Adrenal gland (tissue), 19 donors: ENCODE measurements at places on chromosomes 3 and 15. TPM values are rescaled to one million over a fixed set of nuclear protein-coding genes. Genes with fewer than 3 reads are reported as not detected.

DNA sequence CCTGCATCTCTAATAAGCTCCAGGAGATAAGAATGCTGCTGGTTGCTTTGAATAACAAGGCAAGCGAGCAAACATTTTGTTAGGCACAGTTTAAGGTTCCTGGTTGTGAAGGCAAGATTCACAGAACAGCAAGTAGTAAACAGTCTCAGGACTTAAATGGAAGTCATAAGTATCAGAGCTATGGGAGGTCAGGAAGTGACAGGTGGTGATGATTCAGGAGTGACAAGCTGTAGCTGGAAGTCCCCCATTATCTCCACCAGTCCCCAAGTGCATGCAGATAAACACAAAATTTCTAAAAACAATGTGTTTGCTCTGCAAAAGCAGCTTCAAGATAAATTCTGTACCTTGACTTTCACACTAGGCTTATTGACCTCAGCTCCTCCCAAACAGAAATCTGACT lies 3.3 kb downstream of the FETUB start:
- DNase-seq = no peak

DNA sequence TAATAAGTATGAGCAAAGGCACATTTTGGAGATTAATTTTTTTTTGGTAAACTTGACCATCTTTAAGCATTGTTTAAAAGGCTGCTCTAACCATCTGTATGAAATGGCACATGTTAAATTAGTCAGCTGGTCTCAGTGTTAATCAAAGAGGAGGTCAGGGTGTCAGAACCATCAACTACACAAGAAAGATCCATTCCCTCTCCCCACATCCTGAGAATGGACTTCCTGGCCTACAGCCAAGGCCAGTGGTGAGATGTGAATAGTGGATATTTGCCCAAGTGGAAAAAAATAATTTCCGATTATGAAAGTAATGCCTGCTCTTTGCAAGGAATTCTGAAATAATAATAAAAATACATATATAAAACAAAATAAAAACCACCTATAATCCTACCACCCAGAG lies 641.7 kb downstream of the NR2F2 start:
- no peak for DNase-seq

The NKTR gene
- 21.1 TPM for total RNA-seq

GRCh38 chr3:29137601-29138000 lies 143.3 kb upstream of the RBMS3 start:
- DNase-seq = no peak

- peak; percentile 53 for DNase-seq
These were observed 65.1 kb upstream of the KLF13 start for GRCh38 chr15:31261266-31262142.

DNA sequence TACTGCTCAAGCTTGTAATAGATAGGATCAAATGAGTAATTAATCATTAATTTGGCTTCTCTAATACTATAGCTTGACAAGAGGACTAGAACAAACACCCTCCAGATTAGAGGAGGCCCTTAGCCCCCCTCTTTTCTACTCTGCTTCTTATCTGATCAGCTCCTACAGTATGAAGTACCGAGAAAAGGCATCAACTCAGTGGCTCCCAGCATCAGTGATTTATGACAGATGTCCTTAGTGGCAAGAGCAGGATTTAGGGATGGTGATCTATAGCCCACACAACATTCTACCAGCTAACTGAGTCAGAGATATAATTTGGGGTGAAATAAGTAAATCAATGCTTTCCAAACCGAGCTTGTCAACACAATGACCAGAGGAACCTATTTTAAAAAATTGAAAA lies 541.1 kb downstream of the NLGN1 start:
- DNase-seq = no peak

- no peak for DNase-seq
These were observed 54.0 kb downstream of the OTOL1 start for GRCh38 chr3:161550491-161551195.

DNA sequence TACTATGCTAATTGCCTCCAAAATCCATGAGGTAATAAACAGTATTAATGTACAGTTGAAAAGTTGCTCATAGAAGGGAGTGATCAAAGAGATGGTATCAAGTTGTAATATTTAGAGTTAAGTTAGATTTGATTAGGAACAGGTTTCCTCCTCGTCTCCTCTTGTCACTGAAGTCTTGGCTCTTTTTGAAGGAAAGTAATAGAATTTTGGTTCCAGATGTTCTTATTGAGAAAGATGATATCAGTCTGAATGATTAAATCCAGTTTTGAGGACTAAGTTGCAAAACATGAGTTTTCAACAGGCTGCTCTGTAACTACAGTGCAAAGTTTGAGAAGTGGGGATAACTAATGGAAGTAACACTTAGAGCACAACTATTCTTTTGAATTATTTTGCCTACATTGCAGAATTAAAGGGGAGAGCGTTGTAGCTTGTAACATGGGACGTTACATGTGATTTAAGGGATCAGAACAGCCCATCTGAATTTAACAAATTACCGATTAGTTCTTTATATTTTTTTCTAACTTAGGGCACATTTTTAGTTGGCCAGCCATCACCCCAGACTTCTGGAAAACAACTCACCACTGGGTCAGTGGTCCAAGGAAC lies 48.3 kb downstream of the MAP6D1 start:
- no peak for DNase-seq

GRCh38 chr3:12734960-12735359 lies 24.1 kb downstream of the TMEM40 start:
- no peak for DNase-seq

The UROC1 gene
- total RNA-seq = not detected

GRCh38 chr15:23687143-23687470 lies at the start of gene NDN:
TSS of gene NDN (minus strand) at chr15:23687305. CDS start at chr15:23687217, 88 bp downstream.
- DNase-seq = peak; percentile 48

GRCh38 chr3:128385080-128385832 lies 81.4 kb downstream of the DNAJB8 start:
- DNase-seq = peak; percentile 66

- DNase-seq = no peak
These were observed 29.4 kb upstream of the AP4E1 start for GRCh38 chr15:50879016-50879617.

- peak; percentile 10 for DNase-seq
These were observed 163.9 kb downstream of the WNT7A start for GRCh38 chr3:13715961-13716360.

DNA sequence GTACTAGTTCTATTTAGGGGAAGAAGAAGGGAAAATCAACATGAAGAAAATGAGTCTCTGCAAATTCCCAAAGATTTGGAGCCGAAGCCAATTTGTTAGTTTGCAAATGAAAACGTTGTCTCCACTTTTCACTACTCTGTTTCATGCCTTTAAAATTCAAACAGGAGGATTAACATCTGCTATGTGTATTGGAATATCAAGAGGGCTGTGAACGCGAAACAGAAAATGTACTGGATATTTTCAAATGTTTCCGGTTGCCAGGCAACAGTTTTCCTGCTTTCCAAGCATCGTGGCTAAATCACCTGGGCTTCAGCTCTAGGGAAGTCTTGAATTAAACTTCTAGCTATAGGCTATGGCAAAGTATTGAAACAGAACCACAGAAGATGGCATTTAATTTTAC lies 172.8 kb downstream of the KCNMB2 start:
- DNase-seq = no peak

The PCSK6 gene
- total RNA-seq = 6.5 TPM

The MEIS2 gene
- total RNA-seq = 65.1 TPM

DNA sequence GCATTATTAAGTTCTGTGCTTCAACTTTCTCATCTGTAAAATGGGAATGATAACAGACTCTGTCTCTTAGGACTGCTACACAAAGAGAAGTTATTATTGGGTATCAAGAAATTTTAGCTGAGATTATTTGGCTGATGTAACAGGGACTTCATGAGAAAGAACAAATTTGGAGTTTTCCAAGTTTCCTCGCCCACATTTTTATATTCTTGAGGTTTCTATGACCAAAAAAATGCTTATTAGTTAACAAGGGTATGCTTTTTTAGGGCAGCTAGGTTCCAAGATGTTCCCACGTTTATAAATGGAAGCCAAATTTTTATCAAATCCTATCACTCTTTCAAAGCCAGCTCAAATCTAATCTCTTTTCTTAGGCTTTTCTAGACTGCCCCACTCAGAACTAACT lies 50.6 kb upstream of the C3orf80 start:
- DNase-seq = no peak

DNA sequence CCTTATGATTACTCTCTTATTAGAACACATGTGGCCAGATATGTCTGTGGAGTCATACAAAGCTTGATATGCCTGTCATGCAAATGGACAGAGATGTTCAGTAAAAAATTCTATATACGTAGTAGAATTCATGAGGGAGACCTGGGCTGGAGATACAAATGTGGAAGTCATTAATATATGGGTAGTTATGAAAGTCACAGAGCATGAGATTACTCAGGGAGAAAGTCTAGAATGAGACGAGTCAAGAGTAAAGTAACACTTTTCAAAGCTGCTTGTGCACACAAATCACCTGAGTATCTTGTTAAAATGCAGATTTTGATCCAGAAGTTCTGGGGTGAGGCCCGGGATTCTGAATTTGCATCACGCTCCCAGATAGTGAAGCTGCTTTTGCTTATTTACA lies 28.4 kb downstream of the OXSM start:
- no peak for DNase-seq

The CHRFAM7A gene
- 1.5 TPM for total RNA-seq

DNA sequence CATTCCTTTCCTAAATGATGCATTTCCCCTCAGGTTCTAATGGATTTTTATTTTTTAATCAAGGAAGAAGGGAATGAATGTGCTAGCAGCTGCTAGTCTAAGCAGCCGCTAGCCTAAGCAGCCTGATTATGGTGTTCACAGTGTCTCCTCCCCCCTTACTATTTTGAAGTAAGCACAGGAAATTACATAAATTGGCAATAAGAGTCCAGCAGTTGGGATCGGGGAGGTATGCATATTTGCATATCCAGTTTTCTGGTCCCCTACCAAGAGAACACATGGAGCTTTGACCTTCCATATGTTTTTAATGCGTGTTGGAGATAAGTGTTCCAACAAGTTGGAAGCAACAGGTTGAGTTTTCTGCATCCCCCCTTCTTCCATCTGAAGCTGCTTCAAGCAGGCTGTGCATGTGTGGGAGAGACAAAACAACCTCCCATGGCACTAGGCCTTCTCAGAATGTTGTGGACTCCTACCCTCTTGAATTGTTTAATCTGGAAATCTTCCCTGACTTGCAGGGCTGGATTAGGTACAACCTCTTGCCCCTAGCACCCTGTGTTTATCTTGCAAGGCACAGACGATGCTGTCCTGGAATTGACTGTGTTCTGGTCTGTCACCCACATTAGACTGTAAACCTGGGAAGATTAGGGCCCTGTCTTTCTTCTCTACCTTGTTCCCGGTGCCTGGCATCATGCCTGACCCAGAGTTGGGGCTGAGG lies 124.8 kb upstream of the LRIG1 start:
- no peak for DNase-seq

DNA sequence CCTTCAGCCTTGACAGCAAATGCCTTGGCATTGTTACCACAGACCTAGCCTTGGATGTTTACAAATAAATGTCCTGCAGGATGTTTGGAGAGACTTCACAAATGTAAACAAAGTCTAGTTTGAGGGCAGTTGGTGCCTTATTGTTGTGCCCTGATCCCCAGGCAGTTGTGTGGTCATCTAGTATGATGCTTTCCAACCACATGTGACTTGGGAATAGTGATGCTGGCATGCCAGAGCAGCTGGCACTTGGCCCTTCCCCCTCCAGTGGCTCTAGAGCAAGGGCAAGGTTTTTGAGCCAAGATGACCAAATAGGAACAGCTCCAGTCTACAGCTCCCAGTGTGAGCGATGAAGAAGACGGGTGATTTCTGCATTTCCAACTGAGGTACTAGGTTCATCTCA lies 258.2 kb downstream of the ADAMTS17 start:
- peak; percentile 57 for DNase-seq

GRCh38 chr3:58202917-58203360 lies 7.8 kb downstream of the DNASE1L3 start:
- DNase-seq = no peak

The PLSCR1 gene
- total RNA-seq = 94.3 TPM

DNA sequence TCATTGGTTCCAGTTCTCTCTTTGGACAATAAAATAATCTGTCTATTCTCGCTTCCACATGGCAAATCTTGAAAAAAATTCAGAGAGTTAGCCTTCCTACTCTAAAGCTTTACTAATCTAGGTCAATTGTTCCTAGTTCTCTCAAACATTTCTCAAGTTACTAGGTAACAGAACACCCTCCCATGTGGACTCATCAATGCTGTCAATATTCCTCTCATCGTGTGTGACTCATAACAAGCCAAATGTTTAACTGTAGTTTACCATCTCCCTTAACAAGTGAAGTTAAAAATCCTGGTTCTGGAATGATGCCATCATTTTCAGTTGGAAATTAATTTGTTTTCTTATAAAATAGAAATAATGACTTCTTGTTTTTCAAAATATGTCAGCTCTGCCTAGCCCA lies 438.6 kb downstream of the ROBO1 start:
- DNase-seq = no peak

DNA sequence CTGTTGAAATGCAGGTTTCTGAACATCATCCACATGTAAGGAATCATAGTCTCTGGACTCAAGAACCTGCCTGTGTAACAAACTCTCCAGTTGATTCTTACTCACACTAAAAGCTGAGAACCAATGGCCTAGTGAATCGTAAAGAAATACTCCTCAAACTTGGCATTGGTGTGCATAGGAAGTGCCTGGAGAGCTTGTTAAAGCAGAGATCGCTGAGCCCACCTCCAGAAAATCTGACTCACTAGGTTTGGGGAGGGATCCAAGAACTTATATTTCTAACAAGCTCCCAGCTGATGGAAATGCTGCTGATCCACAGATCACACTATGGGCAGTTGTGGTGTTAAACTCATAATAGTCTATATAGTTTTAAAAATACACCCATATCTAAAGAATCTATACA lies 55.8 kb upstream of the LMCD1 start:
- DNase-seq = no peak

GRCh38 chr15:61119556-61119955 lies 109.5 kb downstream of the RORA start:
- DNase-seq = no peak

DNA sequence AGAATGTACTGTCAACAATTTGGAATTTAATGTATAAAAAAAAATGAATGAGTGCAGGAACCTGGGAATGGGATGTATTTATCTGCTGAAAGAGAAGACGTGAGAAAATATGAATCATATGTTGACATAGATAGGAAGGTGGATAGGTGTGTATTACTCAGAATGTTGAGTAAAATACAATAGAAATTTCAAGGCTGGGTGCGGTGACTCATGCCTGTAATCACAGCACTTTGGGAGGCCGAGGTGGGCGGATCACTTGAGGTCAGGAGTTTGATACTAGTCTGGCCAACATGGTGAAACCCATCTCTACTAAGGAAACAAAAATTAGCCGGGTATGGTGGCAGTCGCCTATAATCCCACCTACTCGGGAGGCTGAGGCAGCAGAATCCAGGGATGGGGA lies 202.8 kb downstream of the CADM2 start:
- DNase-seq = no peak

GRCh38 chr15:98815207-98815606 lies 166.9 kb downstream of the IGF1R start:
- no peak for DNase-seq

- DNase-seq = no peak
These were observed 18.9 kb downstream of the SCN5A start for GRCh38 chr3:38630606-38631005.
